ENCODE measurements at places on chromosomes 6 and 20. TPM values are rescaled to one million over a fixed set of nuclear protein-coding genes. Genes with fewer than 3 reads are reported as not detected.

Gene GPANK1
- total RNA-seq = 18.3 TPM

Gene FOXS1
- total RNA-seq = 6.3 TPM

Gene GATA5
- 53.2 TPM for total RNA-seq

Gene CENPB
- 154 TPM for total RNA-seq

Gene FITM2
- total RNA-seq = 10.5 TPM

Gene PDYN
- not detected for total RNA-seq

Data from Panc1 (cell line).